Upper lobe of right lung (tissue), 1 donor: ENCODE measurements at places on chromosomes 16 and 17.

- DNase-seq, result peak; percentile 77
These were observed 1.0 kb upstream of the ANKRD40CL start for GRCh38 chr17:50768346-50768761.

GRCh38 chr17:59827721-59828477 lies 64.8 kb downstream of the TUBD1 start:
- DNase-seq, result no peak

DNA sequence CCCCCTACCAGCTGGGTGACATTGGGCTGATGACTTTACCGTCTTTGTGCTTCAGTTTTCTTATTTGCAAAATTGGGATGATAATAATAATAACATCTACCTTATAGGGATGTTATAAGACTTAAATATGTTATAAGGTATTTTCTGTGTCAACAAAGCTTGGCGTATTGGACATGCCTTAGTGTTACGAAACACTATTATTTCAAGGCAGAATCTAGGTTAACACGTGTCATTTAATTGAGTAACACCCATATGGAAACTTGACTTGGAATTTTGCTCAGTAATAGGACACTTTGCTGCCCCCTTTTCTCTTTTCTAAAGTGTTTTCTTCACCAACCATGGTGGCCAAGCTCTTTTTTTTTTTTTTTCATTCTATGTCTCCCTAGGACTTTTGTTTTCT lies 294.2 kb upstream of the SALL1 start:
- DNase-seq, result no peak

DNA sequence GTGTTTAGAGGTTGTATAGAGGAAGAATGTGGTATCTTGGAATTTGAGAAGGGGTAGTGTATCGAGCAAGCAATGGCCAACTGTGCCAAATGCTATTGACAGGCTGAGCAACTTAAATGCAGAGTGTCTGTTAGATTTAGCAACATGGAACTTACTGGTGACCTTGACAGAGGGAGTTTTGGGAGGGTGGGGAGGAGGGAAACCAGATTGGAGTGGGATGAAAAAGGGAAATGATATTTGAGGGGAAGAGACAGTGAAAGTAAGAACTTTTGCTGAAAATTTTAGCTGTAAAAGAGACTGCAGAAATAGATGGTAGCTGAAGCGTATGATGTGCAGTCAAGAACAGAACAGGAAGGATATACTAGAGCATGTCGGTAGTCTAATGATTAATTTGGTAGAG lies 1.1 kb downstream of the LRRC36 start:
- DNase-seq, result no peak

DNA sequence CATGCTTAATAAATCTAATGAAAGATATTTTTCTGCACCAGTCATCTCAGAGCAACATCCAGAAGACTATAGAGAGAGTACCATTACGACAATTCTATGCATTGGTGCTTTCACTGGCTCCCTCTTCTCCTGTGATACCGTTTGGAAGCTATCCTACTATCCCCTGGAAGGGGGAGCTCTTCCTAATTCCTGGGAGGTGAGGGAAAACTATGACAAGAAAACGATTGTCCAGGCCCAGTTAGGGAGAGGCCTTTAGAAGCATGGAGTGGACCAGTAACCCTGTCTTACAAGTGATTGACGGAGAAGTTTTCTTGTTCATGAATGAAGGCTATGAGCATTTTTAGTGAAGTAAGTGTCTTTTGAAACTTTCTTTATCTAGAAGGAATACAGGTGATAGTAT lies 150.2 kb downstream of the TANC2 start:
- DNase-seq, result no peak

DNA sequence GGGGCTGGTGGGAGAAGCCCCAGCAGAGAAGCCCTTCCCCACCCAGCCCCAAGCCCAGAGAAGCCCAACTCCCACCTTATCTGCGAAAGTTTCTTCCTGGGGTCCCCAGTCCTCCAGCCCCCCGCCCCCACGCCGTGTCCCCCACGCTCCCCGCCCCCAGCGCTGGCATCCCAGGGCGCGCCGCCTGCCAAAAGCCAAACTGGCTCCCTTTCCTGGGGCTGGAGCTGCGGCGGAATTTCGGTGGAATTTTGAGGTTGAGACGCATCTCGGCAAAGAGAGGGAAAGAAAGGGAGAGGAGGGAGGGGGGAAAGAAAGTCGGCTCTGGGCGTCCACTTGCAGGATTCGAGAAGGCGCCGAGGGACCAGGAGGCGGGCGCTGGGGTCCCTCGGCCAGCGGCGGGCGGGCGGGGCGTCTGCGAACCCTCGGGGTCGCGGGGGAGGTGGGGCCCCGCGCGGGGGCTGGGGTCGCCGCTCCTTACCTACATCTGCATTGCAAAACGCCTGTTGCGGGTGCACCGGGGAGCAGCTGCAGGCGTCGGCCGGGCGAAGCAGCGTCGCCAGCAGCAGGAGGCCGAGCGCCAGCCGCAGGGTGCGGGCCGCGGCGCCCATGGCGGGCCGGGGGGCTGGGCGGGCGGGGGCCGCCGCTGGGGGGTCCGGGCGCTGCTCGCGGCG lies 571 bp downstream of the TIMP2 start:
- peak; percentile 72 for DNase-seq

DNA sequence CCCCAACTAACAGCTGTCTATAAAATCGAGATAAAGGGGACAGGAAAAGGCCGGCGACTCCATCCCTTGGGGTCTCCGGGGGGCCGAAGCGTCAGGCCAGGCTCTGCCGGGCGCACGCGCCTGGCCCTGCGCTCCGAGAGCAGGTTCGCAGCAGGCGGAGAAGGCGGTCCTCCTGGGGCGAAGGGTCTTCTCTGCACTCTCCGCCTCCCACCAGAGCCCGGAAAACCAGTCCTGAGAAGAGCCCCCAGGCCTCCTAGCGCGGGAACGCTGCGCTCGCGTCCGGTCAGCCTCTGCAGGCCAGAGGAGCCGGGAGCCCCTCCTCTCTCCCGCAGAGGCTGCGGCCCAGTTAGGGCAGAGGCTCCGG lies 5.1 kb downstream of the FOXF1 start:
- DNase-seq, result no peak

- no peak for DNase-seq
These were observed 557.7 kb upstream of the CDH5 start for GRCh38 chr16:65808790-65809189.

GRCh38 chr17:1948517-1948825 lies 76.7 kb downstream of the RTN4RL1 start:
- no peak for DNase-seq

- DNase-seq, result no peak
These were observed 191.4 kb downstream of the ZNF423 start for GRCh38 chr16:49664221-49665215.

- no peak for DNase-seq
These were observed 81.4 kb downstream of the XYLT1 start for GRCh38 chr16:17389384-17389783.

- peak; percentile 99 for DNase-seq
These were observed at the start of the genes POLR3K and SNRNP25 for GRCh38 chr16:53346-54236. TSS of gene POLR3K (minus strand) at chr16:53608. CDS start at chr16:53586, 22 bp downstream. TSS of gene SNRNP25 (plus strand) at chr16:53828. CDS start at chr16:54017, 189 bp downstream.

GRCh38 chr16:60731329-60732050 lies 1304.7 kb downstream of the CDH8 start:
- no peak for DNase-seq

DNA sequence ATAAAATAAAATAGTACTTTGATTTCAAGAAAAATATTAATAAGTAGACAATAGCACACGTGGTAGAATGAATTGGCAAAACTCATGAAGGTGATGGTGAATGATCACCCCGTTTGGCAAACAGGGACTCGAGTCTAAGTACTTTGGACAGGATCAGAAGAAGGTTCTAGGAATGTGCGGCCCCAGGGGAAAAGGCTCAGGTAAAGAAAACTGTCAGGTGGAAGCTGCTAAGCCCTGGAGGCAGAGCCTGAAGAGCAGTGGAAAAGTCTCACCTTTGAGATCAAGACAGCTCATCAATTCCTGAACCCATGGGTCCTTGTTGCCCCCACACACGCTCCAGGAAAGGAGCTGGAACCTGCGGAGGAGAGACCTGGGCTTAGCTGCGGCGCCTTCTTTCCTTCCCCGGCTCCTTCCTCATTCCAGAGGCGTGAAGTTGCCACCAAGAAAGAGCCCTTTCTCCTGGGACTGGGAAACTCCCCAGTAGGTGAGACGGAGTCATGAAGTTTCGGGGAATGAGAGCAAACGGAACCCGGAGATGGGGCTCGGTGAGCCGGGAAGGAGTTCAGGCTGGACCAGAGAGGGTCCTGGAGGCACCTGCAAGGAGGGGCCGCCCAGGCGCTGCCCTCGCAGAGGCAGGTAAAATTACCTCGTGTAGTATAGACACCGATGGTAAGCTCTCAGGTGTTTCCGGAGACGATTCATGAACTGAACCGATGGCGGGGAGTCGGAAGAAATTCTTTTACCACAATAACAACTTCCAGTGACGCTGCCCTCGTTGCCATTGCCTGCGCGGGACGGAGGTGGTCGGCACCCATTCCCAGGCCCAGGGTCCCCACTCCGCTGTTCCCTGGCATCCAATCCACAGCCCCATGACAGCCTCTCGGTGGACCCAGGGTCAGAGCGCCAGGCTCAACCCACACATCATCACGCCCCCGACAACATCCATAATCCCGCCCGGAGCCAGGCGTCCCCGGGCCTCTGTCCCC lies 1.2 kb upstream of the ZMYND15 start:
- DNase-seq, result no peak

DNA sequence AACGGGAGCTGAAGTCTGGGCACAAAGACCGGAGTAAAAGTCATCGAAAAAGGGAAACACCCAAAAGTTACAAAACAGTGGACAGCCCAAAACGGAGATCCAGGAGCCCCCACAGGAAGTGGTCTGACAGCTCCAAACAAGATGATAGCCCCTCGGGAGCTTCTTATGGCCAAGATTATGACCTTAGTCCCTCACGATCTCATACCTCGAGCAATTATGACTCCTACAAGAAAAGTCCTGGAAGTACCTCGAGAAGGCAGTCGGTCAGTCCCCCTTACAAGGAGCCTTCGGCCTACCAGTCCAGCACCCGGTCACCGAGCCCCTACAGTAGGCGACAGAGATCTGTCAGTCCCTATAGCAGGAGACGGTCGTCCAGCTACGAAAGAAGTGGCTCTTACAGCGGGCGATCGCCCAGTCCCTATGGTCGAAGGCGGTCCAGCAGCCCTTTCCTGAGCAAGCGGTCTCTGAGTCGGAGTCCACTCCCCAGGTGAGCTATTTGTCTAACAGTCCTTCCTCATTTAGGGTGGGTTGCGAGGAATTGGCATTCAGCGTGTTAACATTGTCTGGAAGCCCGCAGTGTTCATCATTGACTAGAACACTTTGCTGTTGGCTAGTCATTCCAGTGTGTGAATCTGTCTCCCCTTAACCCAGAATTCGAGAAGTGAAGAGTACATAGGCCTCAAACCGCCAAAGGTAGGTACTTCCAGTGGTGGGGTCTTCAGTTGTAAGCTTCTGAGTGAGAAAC lies 1.5 kb downstream of the CDK12 start:
- peak; percentile 63 for DNase-seq

- DNase-seq, result no peak
These were observed 31.4 kb upstream of the CACNG5 start for GRCh38 chr17:66803474-66803951.

DNA sequence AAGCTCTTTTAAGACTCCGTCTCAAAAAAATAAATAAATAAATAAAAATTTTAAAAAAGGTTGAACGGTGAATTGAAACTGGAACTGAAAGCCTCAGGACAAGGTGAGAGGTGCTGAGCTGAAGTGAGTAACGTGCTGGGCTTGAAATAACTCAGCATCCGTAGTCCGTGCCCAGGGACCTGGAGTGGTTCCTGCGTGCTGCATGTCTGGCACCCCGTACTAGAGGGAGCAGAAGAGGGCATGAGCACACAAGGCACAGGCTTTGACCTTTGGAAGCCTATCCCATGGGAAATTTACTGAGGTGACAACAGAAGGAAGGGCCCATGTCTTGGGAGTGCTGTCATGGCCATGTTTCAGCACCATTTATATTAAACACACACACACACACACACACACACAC lies 4.5 kb upstream of the MEIOB start:
- DNase-seq, result no peak

DNA sequence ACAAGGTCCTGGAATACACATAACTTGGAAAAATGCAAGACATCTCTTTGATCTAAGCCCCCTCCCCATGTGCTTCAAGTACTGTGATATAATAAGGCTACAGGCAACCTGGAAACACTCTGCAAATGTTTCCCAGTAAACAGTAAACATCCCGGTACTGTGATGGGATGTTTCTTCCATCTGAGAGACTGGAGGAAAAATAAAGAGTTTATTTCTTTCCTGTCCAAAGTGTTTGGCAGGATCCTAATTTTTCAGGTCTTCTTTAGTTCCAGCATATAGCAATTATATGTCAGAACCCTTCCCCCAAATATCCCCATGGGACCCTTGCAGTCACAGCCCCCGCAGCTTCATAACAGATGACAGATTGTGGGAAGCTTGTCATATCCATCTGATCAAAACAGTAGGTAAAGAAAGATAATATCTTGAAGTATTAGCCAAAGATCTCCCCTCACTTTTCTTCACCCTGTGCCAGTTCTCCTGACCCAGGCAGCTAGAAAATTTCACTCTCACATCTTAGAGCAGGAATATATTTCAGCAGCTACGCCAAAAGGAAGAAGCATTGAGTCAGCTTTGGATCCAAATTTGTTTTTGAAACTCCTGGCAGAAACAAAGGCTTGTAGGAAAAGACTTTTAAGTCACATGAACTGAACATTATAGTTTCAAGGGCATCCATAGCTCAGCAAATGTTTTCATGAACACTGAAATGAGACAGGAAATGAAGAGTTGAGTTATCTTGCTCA lies 141.3 kb downstream of the HS3ST3A1 start:
- no peak for DNase-seq

GRCh38 chr17:915538-916201 lies 63.9 kb downstream of the NXN start:
- DNase-seq, result no peak

DNA sequence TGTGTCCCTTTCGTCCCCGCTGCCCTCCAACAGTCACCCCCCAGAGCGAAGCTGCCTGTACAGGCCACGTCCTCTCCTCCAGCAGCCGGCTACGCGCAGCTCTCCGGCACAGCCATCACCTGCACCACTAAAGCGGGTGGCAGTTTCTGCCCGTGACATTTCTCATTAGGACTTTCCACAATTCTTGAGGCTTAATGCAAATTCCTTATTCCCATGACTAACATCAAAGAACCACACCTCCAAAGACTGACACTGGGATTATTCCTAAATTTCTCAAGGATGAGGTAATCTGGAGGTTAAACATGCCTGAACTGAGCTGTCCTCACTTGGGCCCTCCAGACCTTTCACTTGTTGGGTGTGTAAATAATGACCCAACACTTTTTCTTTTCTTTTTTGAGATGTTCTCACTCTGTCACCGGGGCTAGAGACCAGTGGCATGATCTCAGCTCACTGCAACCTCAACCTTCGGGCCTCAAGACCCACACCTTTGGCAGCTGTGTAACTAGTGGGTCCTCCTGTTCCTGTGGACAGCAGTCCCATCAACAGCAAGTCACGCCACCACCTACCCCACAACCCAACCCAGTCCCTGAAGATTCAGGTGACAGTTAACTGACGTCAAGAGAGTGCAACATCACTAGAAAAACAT lies 11.7 kb downstream of the ANKRD11 start:
- DNase-seq, result no peak

DNA sequence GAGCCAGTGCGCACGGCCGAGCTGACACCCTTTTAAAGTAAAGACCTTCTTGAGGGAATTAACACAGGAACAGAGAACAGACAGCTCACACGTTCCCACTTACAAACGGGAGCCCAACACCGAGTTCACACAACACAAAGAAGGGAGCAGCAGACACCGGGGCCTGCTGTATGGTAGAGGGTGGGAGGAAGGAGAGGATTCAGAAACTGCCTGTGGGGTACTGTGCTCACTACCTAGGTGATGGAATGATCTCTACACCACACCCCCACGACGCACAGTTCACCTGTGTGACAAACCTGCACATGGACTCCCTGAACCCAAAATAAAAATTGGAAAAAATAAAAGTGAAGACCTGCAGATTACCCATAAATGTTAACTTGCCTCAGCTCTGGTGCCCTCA lies 32.5 kb downstream of the TMC6 start:
- no peak for DNase-seq
